ENCODE measurements at places on chromosomes 16 and 17.

- DNase-seq: no peak
These were observed 15.8 kb upstream of the MYO15B start for GRCh38 chr17:75571885-75572215.

DNA sequence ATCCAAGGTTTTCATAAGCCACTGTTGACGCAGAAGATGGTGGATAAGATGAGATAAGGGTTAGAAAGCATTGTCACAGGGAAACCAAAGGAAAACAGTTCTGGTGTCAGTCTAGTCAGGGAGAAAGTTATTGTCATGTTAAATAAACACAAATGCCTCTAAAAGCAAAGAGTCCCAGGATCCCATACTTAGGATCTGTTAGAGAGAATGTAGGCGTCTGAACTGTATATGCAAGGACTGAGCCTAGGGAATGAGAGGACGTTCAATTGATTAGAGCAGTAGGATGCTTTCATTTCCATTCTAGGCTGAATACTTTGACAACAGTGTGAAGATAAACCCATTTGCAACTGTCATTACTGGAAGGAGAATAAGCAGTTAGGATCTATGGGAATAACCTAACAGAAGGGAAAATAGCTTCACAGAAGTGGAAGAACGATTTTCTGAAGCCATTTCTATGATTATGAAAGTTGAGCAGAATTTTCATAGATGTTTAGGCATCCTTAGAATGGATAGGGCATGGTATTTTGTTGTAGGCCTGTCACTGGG is 1149.1 kb upstream of the CDH8 start:
- DNase-seq: no peak

GRCh38 chr17:27529230-27529796 is 73.1 kb downstream of the KSR1 start:
- DNase-seq: no peak

GRCh38 chr17:19424934-19425868 is 14.2 kb downstream of the RNF112 start:
- no peak for DNase-seq

- no peak for DNase-seq
These were observed 1.8 kb downstream of the SNTB2 start for GRCh38 chr16:69188716-69189115.

DNA sequence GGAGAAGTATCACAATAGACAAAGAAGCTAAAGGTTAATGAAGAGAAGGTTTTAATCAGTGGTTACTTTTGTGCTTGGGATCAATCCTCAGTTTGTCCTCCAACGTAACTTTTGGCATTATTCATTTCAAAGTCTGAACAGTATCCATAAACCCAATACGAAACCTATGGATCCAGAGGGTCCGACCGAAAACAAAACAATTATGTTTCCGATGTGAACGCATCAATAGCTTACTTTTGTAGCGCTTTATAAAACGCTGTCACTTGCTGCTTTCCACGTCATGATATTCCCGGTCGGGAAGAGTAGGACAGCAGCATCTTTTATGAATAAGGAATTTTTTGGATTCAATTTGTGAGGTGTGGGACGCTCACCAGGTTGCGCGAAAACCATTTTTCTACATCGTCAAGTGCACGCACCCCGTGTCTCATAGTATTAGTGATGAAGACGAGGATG is 383.8 kb downstream of the ZFHX3 start:
- no peak for DNase-seq

- no peak for DNase-seq
These were observed 2.4 kb downstream of the ASGR1 start for GRCh38 chr17:7176841-7177190.

DNA sequence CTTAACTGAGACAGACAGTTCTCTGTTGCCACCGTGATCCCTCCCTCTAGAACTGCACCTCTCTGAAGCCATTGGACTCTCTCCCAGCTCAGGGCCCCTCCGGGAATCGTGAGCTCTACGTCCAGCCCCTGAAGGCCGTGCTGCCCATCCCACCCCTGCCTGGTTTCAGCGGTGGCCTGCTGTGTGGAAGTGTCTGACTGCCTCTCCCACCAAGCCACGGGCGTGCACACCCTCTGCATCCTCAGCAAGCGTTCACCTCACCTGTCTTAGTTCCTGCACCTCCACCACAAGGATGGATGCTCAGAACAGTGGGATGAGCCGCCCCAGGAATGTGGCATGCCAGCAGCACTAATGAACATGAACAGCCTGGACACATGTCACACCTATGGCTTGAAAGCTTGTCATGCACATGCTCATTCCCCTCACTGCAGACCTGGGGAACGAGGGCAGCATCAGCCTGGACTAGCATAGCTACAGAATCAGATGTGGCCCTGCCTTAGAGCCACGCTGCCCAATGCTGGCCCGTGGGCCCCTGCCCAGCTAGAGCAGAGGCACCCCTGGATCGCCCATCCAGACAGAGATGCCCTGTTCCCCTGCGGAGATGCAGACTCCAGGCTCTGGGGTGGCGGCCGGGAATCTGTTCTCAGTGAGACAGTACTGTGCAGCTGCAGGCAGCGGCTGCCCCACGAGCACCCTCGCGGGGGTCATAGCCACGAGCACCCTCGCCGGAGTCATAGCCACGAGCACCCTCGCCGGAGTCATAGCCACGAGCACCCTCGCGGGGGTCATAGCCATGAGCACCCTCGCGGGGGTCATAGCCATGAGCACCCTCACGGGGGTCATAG is 73.7 kb upstream of the CHMP6 start:
- no peak for DNase-seq

DNA sequence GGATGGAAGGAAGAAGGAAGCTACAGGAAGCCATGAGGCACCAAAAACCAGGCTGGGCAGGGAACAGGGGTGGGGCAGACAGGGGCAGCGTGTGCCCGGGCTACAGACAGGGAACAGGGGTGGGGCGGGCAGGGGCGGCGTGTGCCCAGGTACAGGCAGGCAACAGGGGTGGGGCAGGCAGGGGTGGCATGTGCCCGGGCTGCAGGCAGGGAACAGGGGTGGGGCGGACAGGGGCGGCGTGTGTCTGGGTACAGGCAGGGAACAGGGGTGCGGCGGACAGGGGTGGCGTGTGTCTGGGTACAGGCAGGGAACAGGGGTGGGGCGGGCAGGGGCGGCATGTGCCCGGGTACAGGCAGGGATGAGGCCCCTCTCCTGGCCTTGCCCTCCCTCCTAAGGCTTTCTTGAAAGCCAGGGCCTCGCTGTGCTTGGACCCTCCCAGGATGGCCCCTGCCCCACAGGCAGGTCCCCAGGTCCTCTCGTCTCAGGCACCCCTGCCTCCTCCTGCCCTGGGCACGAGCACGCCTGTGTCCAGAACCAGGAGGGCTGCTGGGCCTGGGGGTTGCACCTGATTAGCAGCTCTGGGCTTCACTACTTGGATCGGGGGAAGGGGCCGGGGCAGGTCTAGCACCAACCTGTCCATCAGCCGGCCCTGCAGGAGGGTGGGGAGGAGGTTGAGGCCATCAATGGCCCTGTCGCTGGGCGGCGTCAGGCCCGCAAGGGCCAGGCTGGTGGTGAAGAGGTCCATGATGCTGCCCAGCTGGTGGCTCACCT is 14.5 kb upstream of the APRT start:
- DNase-seq: no peak

DNA sequence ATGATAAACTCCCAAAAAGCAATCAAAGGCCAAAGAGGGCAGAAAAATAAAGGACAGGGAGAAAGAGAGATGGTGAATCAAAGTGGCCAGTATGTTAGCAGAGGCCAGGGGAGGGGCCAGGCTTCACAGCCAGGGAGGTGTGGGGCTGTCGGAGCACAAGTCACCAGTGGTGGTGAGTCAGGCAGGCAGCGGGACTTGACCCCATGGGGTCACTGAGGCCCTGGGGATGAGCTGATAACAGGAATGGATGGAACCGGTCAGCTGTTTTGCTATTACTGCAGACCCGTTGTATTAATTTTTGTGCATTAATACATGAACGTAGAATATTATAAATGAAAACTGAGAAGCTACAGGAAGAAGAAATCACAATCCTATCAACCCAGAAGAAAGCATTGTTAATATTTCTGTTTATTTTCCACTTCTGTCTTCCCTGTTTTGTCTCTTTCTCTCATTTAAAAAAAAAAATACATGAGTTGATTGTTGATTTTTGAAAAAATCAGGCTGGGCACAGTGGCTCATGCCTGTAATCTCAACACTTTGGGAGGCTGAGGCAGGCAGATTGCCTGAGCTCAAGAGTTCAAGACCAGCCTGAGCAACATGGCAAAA is 106.9 kb downstream of the SOCS1 start:
- no peak for DNase-seq

DNA sequence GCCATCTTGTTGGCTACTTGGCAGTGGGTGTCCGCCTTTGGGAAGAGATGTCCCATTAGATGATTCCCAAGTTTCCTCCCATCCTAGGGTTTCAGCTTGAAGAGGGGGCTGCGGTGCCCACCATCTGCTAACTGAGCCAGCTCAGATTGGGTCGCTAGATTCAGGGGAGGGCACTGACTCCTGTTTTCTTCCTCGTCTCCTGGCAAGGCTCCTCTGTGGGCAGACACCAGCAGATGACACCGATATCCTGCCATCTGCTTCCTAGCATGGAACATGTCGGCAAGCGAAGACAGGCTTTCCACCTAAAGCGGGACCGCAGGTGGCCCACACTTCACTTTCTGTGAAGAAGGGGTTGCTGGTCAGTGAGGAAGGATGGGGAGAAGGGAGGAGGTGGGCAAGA is 27.3 kb downstream of the C17orf75 start:
- no peak for DNase-seq

GRCh38 chr16:66902648-66903543 is 15.8 kb downstream of the CDH16 start:
- no peak for DNase-seq

DNA sequence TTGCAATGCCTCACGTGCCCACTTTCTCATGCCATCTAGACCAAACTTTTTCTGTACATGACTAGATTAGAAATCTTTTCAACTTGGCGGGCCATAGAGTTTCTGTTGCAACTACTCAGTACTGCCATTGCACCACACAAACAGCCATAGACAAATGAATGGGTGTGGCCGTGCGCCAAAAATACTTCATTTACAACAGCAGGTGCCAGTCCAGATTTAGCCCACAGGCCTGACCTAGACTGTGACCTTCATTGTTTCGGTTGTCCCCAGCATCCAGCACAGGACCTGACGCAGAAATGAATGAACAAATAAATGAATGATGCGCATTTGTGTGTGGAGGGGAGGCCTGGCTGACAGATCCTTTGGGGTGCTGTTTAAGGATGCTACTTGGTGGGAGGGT is 14.3 kb upstream of the PDK2 start:
- DNase-seq: no peak

GRCh38 chr16:51696376-51696775 is 545.3 kb upstream of the SALL1 start:
- DNase-seq: no peak

DNA sequence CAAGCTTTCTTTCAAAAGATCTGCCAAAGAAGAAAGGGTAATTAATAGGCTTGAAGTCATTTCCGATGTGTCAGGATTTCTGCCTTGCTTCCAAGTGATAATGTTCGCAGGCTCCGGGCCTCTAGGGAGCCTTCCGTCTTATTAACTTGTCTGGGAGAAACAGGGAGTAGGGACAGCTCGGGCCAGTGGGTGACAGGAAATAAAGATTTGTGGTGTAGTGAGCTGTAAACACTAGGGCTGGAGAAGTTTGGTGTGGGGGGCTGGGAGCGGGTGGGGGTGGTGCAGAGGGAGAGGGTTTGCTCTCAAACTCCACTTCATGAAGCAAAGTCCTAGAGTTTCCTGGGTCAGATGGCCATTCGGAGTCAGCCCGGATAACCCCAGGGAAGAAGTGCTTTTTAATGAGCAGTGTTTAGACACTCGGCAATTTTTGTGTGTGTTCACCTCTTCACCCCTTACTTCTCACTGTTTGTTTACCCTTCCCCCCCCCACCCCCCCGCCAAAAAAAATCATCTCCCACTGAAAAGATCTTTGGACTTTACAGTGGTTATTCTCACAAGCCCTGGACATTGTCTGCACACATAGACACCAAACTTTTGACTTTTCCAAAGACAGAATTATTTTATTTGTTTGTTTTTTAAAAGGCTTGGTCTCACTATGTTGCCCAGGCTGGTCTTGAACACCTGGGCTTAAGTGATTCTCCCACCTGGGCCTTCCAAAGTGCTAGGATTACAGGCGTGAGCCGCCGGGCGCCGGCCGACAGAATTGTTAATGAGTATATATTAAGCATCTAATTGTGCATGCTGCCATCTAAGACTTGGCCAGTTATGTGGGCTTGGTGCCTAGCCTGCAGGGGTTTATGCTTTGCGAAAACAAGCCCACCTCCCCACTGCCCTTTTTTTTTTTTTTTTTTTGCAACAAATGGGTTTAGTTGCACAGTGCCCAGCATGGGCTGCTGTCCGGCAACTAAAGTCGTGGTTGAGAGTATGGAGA is 196.4 kb downstream of the CCDC182 start:
- no peak for DNase-seq

- DNase-seq: no peak
These were observed 13.5 kb upstream of the CALB2 start for GRCh38 chr16:71345031-71345430.
